GM13976 (cell line): ENCODE measurements at places on chromosomes 4 and X.

DNA sequence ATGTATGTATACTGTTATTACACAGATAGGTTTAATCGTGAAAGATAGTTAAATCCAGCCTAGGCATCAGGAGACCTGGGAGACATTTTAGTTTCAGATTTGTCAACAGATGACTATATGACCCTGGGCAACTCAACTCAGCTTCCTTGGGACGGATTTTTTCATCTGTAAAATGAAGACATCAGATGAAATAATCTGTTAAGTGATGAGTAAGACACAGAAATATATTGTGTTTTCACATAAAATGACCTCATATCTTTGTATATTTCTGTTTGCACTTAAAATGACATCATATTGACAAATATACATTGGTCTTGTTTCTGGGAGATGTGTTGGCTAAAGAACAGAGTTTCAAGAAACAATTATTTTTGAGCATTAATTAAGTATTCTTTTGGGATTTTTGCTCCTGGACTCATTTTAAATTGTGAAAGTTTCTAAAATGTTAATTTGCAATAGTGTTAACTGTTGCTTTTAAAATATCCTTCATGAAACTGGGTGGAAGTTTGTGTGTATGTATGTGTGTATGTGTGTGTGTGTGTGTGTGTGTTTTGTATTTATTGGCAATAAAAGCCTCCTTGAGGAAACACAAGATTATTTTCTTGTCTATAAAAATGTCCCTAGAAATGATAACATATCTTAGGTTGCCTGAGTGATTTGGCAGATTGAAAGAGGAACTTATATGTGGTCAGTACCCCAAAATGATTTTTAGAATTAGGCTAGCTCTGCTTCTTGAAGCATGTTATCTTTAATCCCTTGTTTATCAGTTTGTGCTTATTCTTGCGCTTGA is 29.1 kb upstream of the MMAA start:
- DNase-seq, result no peak

GRCh38 chr4:147160908-147161513 is 215.3 kb upstream of the TTC29 start:
- peak; percentile 70 for DNase-seq

- DNase-seq, result no peak
These were observed 626.5 kb upstream of the GALNTL6 start for GRCh38 chr4:171186700-171187099.

GRCh38 chr4:3479358-3480101 is 16.4 kb downstream of the DOK7 start:
- no peak for DNase-seq

GRCh38 chr4:154036856-154037255 is 248.0 kb upstream of the SFRP2 start:
- DNase-seq, result no peak

- no peak for DNase-seq
These were observed 1.9 kb downstream of the EFNB1 start for GRCh38 chrX:68830419-68831404.

- no peak for DNase-seq
These were observed 197.6 kb upstream of the GYPA start for GRCh38 chr4:144338148-144338547.

- DNase-seq, result no peak
These were observed 605.8 kb upstream of the TENM3 start for GRCh38 chr4:181637186-181638105.
